ENCODE measurements at places on chromosomes 3 and 15.
A peak's percentile ranks its signal among the peaks of the same experiment; 100 is the strongest.

DNA sequence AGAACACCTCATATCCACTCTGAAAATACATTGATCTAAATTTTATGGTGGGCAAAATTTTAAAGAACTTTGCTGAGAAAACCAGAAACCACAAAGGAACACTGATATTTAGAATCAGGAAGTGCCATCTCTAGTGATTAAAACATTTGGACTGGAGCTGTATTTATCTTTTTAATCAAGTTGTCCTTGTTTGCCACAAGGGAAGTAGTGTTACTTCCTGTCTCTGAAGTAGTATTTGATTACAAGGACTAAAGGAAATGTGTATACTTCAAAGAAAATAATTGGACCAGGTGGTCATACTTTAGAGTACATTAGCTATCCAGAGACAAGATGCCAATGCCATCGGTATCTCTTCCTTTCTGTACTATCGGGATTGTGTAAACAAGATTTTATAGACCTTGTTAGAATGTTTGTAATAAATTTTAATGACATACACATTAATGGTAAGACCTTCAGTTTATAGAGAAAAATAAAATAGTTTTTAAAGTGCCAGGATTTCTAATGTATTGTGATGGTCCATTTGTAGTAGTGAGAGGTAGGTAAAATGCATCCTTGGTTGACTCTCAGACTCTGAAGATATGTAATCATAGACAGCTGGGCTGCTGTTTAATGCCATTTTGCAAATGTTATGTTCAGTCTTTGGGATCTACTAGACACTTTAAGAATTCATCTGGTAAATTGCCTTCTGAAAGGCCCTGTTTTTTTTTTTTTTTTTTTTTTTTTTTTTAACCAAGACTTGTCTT is 131.9 kb downstream of the B3GALNT1 start:
- DNase-seq: no peak

GRCh38 chr3:196272826-196273225 is 14.7 kb downstream of the PCYT1A start:
- DNase-seq: no peak

DNA sequence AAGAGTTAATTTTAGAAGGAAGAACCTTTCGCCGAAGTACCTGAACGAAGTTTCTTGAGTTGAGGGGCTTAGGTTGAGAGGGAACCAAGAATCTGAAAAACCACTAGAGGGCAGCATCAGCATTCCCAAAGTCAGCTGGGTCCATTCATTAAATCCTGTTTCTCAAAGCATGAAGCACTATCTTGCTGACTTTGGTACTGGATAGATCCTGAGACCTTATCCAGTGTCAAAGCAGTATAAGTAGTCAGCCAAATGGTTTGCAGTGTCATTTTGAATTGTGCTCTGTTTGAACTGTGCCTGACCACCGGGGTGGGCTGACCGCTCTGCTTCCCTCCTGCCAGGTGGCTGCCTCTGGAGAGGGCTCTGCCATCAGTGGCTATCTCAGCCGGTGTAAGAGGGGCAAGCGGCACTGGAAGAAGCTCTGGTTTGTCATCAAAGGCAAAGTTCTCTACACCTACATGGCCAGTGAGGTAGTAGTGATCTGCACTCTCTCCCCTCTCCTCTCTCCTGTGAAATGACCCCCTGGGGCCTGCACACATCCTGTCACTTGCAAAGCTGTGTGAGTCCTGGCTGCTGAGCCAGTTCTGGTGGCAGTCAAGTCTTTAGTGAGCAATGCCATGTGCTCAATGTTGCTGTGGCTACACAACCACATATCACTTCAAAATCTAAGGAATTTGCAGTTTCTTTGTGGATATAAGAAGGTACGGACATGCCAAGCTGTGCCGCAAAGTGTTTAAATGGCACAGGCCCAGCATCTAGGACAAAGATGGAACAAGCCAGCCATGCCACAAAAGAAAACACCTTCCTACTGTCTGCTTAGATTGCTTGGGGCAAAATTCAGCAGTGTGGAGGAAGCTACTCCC is 21.4 kb upstream of the NR2C2 start:
- peak; percentile 46 for DNase-seq

DNA sequence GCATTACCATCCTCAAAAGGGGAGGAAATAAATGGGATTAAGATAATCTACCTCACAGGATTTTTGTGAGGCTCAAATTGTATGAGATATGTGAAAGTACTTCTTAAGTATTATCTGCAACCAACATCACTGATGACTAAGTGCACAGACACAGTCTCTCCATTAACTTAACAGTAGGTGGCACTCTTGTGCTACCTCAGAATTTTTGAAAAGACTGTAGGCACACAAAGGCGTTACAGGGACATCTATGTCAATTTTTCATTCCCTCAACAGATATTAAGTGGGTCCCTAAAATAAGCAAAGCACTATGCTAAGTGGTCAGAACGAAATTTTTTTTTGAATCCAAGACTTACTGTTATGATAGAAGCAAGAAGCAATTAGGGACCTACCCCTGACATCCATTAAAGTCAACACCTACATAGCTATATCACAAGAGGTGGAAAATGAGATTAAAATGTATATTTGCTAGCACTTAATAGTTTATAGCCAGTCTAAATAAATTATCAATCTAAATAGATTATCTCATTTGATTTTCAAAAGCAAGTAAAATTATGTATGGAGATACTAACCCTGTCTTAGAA is 52.9 kb downstream of the RYK start:
- DNase-seq: peak; percentile 36

DNA sequence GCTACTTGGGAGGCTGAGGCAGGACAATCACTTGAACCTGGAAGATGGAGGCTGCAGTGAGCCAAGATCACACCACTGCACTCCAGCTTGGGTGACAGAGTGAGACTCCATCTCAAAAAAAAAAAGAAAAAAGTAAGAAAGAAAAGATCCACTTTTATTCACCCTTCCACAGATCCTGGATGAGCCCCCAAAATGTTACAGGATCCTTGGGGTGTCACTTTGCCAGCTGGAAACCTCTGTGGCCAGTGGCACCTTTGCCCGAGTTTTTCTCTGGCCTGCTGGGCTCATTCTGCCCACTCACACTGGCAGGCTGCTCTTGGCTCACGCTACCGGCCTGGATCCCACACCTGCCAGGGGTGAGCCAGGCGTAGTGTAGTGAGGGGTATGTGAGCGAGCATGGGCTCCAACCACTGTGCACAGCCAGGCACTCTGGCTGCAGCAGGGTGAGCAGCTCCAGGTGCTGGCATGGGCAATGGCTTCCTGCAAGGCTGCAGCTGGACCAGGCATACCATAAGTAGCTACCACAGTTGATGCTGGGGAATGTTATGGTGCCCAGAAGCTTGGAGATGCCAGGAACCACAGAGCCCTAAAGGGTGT is 57.8 kb upstream of the C15orf39 start:
- DNase-seq: no peak

DNA sequence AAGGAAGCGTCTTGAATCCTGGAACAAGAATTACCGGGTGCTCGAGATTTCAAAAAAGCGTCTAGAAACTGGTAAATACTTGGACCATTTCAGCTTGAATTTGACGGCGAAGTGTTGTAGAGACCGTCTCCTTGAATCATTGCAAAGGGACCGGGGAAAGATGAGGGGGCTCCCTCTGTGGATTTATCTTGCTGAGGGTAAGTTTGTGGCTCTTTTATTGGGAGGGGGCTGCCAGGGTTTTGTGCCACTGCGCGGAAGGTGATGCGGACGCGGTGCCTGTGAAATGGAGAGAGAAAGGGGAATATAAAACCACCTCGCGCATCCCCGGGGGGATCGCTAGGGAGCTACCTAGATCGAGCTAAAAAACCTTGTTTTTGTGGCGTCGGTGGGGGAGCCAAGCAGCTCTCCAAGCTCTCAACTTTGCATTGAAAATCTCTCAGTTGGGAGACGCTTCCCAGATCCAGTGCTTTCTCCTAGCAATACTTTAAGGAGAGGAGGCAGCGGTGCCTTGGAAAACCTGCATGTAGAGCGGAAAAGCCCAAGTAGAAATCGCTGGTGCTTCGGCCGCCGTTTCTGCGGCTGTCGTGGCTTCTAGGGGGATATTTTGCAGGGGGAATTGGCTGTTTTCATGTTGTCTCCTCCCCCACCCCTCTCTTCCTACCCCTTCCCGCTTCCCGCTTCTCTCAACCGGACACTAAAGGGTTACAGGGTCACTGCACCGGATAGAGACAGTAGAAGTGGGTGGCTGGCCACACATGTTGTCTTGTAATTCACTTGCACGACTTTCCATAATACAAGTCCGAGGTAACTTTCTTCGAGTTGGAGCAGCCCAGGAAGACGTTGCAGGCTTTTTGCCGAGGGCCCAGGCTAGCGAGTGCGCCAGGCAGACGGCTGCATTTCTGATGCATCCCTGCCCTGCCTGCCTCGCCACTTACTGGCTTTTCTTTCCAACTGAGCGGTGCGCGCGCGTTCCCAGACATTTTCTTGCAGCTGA is 187.6 kb downstream of the NLGN1 start:
- DNase-seq: peak; percentile 53

DNA sequence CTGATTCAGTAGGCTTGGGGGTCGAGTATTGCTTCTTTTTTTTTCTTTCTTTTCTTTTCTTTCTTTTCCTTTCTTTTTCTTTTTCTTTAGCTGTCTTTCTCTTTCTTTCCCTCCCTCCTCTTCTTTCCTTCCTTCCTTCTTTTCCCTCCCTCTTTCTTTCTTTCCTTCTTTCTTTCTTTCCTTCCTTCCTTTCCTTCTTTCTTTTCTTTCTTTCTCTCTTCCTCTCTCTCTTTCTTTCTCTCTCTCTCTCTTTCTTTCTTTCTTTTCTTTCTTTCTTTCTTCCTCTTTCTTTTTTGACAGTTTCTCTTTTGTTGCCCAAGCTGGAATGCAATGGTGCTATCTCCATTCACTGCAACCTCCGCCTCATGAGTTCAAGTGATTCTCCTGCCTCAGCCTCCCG is 36.0 kb downstream of the TM4SF4 start:
- DNase-seq: no peak

- no peak for DNase-seq
These were observed 289.8 kb upstream of the SEMA6D start for GRCh38 chr15:47427463-47427862.

- no peak for DNase-seq
These were observed 41.8 kb downstream of the ITGB5 start for GRCh38 chr3:124845406-124845805.

GRCh38 chr3:64814351-64814750 is 126.6 kb upstream of the ADAMTS9 start:
- no peak for DNase-seq

GRCh38 chr3:10547841-10548783 is 42.7 kb upstream of the ATP2B2 start:
- DNase-seq: no peak

DNA sequence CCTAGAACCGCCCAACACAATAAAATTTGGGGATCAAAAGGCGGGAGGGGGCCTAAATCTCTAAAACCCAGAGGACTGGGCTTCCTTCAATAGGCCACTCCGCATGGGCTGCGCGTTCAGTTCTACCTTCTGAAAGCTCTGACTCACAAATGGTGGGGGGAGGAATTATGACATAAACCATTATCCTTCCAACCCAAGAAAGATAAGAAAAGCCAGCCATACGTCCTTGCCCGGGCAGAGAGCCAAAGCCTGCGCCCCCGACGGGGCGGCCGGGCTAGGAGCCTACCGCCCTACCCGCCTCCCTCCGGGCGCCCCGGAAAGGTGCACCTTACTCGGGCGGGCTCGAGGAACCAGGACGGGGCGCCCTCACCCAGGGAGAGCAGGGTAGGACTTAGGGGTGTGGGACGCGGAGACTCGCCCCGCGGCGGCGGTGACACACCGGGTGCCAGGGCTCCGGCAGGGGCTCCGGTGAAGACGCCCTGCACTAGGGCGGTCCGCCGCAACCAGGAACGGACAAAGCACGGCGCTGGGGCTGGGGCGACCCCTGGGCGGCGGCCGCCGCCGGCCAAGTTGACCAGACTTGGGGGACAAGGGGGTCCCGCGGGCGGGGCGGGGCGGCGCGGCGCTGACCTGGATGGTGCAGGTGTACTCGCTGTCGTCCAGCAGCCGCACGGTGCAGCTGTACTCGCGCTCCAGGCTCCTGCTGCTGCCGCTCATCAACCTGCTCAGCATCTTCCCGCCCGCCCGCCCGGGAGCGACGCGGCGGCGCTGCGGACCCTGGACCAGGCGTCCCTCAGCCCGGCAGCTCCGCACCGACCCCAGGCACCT is 534 bp downstream of the FRMD5 start:
- DNase-seq: peak; percentile 14

GRCh38 chr15:44573386-44573785 is 36.4 kb downstream of the EIF3J start:
- DNase-seq: no peak

DNA sequence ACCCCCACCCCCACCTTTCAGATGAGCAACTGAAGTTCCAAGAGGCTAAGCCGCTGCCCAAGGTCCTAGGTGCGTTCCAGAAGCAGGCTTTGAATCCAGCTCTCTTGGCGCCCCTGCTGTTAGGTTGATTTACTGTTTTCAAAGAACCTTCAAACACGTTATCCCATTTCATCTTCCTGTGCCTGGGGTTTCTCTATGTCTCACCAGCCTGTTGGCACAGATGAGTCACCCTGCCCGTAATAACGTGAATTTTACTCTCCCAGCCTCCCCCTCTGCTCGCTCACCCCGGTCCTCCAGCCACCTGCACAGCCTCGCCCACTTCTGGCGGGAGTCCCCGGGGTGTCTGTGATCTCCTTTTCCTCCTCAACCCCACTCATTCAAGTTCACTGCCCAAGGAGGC is 13.0 kb upstream of the TSEN2 start:
- no peak for DNase-seq

DNA sequence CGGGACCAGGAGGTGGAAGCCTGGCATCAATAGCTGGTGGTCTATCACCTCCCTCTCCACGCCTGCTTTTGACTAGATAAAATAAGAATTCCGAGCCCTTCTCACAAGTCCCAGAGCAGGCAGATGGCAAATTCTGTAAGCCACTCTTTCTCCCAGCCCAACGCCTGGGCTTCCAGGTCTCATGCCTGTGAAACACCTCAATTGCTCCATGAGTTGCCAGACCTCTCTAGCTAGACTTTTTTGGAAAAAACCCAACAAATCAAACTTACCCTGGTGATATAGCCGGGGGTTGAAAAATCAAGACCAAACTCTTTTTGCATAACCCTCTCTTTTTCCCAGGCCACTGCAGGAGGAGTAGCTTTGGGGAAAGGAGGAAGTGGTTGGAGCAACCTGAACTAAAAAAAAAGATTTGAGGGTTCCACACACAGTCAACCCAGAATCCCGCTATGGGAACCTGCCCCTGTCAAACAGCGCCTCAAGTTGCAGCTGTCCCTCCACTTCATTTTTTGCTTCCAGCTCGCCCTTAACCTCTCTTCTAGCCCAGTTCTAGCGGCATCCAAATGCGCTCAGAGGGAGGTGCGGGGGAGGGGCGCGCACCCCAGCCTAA is 7.0 kb downstream of the BHLHE40 start:
- no peak for DNase-seq

DNA sequence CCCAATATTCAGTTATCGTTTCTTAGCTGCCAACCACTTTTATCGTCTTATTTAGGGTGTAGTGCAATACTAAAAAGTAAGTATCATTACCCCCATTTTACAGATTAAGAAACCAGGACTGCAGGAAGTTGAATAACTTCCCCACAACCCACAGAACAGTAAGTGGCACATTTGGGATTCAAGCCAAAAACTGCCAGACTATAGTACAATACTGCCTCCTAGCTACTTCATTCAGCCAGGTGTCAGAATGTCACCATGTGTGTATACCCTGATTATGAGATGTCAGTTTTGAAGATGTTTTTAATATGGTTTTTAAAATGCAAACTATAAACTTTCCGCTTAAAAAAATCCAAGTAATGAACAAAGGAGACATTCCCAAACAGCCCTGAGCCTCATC is 74.2 kb upstream of the PROK2 start:
- no peak for DNase-seq

Data from right lung (tissue), 10 donors.